SW480 (cell line): ENCODE measurements at places on chromosomes 4 and X.

DNA sequence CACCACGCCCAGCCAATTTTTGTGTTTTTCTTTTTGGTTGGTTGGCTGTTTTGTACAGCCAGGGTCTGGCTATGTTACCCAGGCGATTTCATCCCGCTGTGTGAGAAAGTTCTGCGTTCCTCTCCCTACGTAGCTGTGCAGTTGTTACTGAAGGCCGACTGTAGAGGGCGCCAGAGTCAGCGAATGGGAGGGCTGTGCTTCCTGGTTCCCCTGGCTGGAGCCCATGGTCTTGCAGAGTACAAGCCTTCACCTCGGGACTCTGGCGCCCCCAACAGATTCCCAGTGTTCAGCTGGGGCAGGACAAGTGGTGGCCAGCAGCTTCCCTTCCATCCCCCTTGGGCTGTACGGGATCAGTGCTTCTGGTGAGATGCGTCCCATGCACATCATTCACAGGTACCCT is 5.6 kb upstream of the CT45A1 start:
- peak; percentile 2 for DNase-seq

DNA sequence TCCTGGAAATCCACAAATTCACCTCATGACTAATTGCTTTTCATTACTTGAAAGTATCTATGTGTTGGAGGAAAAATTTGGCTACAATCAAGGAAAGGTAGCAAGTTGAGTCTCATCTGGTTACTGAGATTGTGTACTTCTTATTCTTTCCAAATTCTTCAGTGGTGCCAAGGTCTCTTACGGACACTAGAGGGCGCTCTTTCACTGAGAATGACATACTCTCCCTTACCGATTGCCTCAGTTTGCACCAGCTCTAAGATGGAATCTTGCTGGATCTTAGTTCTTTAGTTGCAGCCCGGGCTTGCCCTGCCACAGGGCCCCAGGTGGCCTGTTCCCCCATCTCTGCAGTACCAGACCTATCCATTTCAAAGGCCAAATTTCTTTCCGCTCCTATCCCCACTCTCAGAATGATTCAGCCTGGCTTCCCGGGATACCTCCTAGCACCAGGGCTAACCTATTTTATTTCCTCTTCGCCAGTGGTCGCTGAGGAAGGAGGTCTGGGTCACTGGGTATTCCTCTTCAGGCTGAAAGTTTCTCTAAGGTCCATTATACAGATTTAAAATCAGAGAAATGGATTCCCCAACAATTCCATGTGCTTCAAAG is 24.6 kb upstream of the GPR50 start:
- peak; percentile 41 for DNase-seq

- peak; percentile 11 for DNase-seq
Measured at GRCh38 chrX:14936561-14936960, 63.3 kb downstream of the MOSPD2 start.

DNA sequence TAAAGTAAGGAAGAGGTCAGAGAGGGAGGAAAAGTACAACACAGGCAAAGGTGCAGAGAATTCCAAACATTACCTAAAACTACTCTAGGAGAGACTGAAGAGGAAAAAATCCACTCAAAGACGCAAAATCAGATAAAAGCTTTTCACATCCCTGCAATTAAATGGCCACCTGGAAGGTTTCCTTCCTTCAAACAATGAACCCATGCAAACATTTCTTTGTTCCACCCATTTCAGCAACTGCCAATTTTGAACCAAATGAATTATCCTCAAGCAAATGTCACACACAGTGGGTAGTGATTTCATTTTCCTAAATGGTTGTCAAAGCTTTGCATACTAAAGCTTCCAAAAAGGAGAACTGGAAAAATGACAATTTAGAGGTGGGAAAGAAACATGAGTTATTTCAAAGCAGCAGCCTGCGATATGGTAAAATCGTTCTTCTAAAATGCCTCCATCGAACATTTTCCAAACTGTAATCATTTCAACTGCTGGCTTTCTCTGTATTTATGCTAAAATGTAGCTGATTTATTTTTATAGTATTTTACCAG is 45.0 kb downstream of the APBB2 start:
- DNase-seq, result no peak

DNA sequence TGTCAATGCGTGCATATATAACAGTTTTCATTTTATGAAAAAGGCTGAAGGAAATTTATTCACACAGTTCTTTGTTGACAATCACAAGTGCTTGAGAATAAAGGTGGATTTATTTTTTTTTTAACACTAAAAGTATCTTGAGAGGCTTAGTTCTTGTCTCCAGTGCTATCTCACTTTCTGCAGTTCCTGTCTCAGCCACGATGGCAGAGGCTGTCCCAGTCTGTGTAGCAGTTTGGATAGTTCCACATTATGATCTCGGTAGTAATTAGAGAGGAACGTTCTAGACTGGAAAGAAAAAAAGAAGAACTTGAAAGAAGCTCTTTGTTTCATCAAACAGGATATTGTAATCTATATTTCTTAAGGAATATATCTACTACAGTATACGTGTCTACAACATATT is 229.0 kb downstream of the UGT8 start:
- no peak for DNase-seq

- DNase-seq, result peak; percentile 0
Measured at GRCh38 chr4:114108869-114109268, 129.4 kb upstream of the ARSJ start.

GRCh38 chrX:17012465-17012864 is 66.0 kb downstream of the REPS2 start:
- no peak for DNase-seq

GRCh38 chr4:143017210-143017609 is 167.5 kb upstream of the USP38 start:
- DNase-seq, result no peak

GRCh38 chr4:189364032-189364449 is 576.6 kb upstream of the FRG1 start:
- no peak for DNase-seq

- no peak for DNase-seq
Measured at GRCh38 chrX:40261833-40262156, 164.0 kb upstream of the BCOR start.
